ENCODE measurements at places on chromosomes 6 and 20.

DNA sequence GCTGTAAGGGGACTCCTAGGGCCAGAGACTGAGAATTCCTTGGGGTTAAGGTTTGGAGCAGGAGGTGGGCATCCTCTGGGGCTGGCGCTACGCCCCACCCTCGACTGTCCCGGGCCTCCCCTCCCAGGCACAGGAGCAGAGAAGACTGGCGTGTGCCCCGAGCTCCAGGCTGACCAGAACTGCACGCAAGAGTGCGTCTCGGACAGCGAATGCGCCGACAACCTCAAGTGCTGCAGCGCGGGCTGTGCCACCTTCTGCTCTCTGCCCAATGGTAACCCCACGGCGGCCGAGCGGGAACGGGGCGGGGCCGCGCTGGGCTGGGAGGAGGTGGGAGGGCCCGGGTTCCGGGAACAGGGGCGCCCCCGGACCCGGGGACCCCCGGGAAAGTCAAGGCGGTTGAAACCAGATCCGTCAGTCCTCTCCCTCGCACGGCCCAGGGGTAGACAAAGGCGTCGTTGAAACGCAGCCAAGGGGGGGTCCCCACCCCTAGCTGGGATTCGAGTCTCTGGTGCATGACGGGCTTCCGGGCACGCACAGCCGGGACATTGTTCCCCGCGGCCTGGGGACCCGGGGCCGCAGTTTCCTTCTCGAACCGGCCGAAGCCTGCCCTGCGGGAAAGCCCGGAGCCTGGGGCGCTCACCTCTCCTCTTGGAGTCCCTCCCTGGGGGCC, 844 bp downstream of the WFDC2 start:
- no peak for DNase-seq

GRCh38 chr20:2800521-2801285, at the start of gene CPXM1:
TSS of gene CPXM1 (minus strand) at chr20:2800627. CDS start at chr20:2800572, 55 bp downstream.
- DNase-seq: no peak

DNA sequence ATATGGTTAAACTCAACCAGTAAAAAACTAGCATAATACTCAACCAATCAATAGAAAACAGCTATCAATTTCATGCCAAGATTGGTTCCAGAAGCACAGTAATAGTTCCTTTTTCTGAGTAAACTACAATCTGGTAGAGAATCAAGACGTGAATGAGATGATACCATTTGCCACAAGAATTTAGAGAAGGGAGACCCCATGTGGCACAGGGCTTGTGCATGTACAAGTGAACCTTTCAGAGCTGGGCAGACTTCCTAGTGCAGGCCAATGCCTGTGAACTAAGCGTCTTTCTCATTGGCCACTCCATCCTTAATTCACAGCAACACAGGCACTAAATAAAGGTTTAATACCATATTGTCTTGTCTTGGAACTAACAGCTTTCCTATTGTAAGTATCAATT, 213.5 kb downstream of the RFPL4B start:
- no peak for DNase-seq

DNA sequence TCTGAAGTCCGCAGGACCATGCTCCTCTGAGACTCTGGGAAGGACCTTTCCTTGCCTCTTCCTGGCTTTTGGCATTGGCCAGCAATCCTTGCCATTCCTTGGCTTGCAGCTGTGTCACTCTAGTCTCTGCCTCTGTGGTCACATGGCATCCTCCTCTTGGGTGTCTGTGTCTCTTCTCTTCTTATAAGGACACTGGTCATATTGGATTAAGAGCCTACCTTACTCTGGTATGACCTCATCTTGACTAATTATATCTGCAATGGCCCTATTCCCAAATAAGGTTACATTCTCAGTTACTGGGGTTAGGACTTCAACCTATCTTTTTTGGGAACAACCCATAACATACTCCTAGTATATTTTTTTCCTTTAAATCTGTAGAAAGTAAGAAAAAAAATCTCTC, 49.9 kb upstream of the GTSF1L start:
- DNase-seq: no peak

DNA sequence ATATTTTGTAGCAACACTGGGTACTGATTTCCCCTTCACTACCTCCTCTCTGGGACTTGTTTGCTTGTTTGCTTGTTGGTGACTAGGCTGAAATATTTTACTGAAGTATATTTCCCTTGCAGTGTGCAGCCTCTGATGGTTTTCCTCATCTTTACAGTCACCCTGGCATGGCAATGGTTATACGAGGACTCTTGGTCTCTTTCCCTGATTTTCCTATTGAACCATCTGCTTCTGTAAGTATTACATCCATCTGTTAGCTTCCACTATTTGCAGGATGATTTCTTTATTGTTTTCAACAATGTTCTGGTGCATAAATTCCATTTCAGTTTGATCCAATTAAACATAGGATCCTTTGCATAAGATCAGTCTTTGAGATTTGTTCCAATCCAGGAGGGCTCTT, 465.1 kb downstream of the MEI4 start:
- no peak for DNase-seq

- no peak for DNase-seq
Measured at GRCh38 chr20:8364734-8365078, 232.6 kb downstream of the PLCB1 start.

DNA sequence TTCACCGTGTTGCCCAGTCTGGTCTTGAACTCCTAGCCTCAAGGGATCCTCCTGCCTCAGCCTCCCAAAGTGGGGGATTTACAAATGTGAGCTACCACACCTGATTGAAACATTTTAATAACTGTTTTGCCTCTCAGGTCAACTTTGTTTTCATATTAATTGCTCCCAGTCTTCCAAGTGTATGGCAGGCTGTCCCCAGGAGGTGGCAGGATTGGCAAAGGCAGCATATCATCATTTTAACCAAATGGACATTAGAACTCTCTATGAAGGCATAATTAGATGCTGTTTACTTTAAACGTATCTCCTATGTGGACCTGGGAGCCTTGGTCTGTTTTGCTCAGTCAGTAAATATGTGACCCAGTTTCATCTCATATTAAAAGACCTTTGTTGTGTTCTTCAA, 59.2 kb upstream of the CSE1L start:
- DNase-seq: no peak

DNA sequence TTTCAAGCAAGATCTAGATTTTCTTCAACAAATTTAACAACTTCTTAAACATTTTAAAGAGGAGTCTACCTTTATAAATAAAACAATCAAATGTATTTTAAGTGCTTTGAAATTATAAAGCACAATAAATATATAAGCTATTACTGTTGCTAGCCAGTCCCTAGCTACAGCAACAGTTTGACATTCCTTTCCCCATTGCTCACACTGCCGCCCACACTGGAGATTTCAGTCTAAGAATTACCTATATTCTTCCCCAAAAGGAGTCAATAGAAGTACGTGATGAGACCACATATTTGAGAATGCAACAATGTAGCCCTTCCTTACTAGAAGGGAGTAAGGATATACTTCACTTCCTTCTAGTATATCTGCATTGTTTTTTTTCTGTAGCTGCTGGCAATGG, 65.3 kb upstream of the RNF146 start:
- peak; percentile 27 for DNase-seq

GRCh38 chr6:23340271-23340670, 770.9 kb downstream of the HDGFL1 start:
- DNase-seq: no peak

DNA sequence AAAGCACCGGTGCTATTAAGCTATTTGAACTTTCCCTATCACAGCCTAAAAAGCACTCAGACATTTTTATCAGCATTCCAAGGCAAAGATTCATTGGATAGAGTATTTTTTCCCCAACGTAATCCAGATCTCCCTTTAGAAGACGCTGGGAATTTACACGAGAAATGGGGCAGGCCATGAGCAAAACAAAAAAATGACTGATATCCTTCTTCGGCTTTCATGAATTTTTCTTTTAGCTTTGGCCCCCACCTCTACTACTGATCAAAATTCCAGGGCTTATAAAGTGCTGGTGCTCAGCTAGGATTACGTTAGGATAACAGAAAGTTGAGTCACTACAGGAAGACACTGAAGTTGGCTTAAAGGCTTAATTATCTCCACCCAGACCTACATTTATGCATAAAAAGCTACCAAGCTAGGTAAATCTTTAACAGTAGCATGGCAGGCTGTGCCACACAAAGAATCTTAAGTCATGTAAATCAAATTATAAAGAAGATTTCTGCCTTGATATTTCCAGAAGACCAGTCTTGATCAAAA, 418.5 kb upstream of the BTBD3 start:
- no peak for DNase-seq

DNA sequence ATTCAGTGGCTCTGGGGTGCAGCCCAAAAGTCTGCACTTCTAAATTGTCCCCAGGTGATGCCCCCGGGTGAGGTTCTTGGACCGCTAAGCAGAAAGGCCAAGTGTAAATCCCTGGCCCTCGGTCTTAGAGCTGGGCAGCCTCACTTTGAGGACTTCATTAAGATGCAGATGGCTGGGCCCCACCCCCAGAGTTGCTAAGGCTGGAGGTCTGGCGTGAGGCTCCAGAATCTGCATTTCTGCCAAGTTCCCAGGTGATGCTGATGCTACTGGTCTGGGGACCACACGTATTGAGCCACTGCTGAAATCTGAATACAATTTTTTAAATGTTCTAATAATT, 735 bp upstream of the SLC23A2 start:
- DNase-seq: no peak

Measured in fibroblast of lung (primary cell).